ENCODE measurements at places on chromosomes 5 and 9.

GRCh38 chr5:87769157-87769556 lies 356.4 kb upstream of the CCNH start:
- DNase-seq: no peak

DNA sequence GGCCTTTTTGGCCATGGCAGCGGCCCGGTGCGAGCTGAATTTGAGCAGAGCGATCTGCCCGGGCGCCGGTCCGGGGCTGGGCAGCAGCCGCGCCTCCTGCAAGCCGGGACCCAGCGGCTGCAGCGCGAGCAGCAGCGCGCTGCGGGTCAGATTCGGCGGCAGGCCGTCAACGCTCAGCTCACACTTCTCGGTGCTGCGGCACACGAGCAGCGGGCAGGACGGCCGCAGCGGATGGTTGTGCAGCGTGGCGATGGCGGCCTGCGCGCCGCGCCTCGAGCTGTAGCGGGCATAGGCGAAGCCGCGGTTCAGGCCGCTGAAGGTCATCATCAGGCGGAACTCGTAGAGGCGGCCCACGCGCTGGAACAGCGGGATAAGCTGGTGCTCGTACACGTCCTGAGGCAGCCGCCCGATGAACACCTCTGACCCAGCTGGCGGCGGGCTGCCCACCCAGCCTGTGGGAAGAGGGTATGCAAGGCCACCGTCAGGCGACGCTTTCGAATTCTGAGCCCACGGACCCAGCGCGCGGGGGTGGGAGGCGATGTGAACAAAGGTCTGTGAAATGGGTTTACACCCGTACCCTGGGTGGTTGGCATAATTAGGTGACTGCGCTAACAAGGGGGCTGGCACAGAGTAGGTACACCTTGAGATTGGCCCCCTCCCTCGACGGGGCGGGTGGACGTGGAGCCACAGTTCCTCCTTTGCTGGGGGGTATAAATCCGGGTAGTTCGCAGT lies 755 bp downstream of the DND1 start:
- no peak for DNase-seq

DNA sequence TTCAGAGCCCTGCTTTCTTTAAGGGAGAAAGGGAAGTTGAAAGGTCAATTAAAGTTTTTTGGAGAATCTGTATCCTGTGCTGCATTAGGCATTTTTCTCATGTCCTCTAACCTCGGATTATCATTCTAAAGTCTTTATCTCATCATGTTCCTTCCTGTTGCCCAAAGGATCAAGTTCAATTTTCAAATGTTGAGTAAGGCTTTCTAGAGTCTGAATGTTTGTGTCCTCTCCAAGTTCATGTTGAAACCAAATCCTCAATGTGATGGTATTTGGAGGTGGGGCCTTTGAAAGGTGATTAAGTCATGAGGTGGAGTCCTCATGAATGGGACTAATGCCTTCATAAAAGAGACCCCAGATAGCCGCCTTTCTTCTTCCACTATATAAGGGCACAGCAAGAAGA lies 20.2 kb upstream of the TNC start:
- DNase-seq: no peak

DNA sequence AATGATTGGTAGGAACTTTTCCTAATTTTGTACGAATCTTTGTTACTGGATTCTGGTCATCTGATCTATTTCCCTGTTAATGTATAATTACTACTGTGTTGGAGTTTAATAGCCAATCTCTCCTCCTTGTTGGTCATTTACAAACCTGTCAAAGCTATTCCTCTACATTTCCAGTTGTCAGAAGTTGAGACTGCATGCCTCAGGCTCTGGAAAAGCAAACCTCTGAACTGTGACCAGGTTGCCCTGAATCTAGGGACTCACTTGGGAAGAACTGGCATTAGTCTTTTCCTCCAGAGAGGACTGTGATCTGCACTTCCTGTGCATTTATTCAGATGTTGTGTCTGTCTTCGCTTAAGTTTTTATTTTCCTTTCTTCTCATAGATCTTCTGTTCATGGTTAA lies 16.1 kb downstream of the PDLIM4 start:
- DNase-seq: no peak

- DNase-seq: no peak
Observed at GRCh38 chr5:93070938-93071337, 510.1 kb downstream of the NR2F1-AS1 start.

GRCh38 chr9:96418920-96419690 lies 935 bp upstream of the ZNF367 start:
- DNase-seq: peak; percentile 91

- DNase-seq: peak; percentile 67
Observed at GRCh38 chr9:137044502-137045177, 1.3 kb downstream of the NPDC1 start.

Measured in activated CD4-positive, alpha-beta T cell treated with anti-CD3 and anti-CD28 coated beads, Interleukin-2, amount 10 ng/mL, durations not matched to agents 24 days and 14 days (primary cell).